ENCODE measurements at places on chromosomes 11 and 22.
A peak's percentile ranks its signal among the peaks of the same experiment; 100 is the strongest.

DNA sequence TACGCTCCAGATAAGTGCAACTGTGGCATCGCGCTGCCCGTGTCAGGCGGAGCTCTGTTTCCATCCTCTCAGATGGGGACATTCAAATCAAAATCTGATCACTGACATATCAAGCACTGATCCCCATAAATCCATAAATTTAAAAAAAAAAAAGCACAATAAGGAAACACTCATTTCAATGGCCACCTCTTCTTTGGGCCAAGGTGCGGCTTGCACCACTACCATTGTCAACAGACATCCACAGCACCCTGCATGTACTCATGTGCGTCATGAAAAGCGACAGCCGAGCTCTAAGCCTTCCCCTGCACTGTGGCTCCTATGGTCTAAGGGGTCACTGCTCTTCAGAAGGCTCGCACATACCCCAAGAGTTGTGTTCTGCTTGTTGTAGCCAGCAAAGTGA is 26.7 kb upstream of the SERPIND1 start:
- DNase-seq, result no peak

DNA sequence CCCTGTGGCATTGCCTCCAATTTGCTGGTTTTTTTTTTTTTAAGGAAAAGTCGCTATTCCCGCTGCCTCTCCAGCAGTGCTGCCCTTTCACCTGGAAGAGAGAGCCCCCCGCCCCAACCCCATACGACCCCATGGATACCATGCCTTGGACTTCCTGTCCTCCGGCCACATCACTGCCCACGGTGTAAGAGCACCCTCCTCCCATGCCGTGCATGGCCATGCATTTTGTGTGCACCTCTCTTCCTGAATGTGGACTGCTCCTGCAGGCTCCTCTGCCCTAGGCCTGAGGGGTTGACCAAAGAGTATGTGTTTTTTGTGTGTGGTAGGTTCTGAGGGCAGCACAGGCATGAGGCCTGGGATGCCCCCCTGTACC is 65.6 kb upstream of the SPON1 start:
- no peak for DNase-seq

GRCh38 chr22:36736701-36737320 is 33.3 kb upstream of the CACNG2 start:
- no peak for DNase-seq

GRCh38 chr11:27204529-27204928 is 158.5 kb downstream of the CCDC34 start:
- DNase-seq, result peak; percentile 9
